ENCODE measurements at places on chromosomes 12 and 14.
A peak's percentile ranks its signal among the peaks of the same experiment; 100 is the strongest.

- no peak for DNase-seq
These were observed 63.6 kb downstream of the TMCC3 start for GRCh38 chr12:94586589-94587259.

GRCh38 chr14:87989956-87990299, 3.1 kb downstream of the GALC start:
- DNase-seq, result no peak

GRCh38 chr12:121872546-121873215, 14.0 kb upstream of the HPD start:
- no peak for DNase-seq

DNA sequence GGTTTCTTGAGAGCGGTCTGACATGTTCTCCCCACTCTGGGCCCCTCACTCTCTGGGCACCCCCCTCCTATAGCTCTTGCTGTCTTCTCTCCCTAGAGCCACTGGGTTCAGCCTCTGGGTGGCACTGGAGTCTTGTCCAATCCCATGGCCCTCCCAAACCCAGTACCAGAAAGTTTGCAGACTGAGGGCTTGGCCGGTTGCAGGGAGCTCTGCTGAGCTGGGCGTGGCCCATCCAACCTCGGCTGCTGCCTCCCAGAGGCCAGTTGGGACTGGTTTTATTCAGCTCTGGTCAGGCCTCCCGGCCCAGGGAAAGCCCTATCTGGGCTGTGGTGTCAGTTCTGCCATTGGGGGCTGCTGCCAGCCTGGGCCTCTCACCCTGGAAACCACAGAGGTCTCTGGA, 37.9 kb downstream of the ISCA2 start:
- no peak for DNase-seq

DNA sequence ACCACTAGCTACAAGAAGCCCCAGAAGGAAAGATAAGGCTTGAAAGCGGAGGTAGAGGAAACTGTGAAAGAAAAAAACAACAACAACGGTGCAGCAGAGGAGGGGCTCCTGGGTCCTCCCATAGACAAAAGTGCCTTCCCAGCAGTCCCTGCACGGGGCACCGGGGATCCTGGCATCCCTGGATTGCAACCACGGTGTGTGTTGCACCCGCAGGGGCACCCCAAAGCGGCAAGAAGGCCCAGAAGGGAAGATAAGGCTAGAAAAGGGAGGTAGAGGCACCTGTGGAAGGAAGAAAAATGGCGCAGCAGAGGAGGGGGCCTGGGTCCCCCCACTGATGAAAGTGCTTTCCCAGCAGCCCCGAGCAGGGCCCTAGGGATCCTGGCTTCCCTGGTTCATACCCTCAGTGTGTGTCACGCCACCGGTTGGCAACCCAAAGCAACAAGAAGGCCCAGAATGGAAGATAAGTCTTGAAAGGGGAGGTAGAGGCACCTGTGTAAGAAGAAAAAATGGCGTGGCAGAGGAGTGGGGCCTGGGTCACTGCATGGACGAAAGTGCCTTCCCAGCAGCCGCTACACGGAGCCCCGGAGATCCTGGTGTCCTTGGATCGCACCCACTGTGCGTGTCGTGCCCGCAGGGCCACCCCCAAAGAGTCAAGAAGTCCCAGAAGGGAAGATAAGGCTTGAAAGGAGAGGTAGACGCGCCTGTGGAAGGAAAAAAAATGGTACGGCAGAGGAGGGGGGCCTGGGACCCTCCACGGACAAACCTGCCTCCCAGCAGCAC, 281.0 kb downstream of the ALG10 start:
- no peak for DNase-seq

DNA sequence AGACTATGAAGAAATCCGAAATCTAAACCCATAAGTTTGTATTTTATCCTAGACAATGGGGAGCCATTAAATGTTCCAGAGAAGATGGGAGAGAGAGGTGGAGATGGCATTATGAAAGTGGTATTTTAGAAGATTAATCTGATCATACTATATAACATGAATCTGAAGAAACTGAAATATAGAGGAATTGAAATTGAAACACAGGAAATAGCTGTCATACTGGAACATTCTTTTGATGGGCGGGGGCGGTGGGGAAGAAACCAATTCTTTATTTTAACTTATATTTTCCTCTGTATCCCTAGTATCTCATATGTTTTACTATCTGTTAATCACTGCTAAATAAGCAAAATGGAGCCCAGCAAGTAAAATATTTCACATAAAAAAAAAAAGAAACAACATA, 27.0 kb upstream of the FOXN3 start:
- DNase-seq, result no peak

DNA sequence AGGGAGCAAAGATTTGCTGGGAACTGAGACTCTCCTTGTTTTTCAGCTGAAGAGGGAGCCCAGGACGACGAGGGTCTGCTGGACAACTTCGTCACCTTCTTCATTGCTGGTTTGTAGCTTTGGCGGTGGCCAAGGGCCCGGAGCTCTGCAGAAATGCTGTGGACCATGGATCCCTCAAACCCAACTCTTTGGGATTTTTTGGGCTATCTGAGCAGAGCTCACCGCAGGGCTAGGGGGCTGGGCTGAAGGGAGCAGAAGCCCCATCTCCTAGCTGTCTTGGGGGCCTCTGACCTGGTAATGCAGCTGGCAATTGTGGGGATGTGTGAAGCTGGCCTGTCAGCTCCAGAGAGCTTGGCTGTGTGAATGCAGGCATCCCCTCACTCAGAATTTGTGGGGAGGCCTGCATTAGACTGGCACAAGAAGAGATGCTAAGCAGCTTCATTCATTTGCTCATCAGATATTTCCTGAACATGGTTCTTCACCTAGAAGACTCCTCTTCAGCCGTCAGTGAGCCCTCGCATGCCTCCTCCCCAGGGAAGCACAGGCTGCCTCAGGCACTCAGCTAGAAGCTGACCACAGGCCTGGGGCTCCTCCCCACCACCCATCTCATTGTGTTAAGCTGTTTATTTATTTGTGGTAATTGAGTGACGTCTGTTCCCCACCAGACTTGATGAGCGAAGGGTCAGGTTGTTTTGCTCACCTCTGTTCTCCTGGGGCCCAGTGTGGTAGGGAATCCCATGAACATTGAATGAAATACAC, 32.2 kb downstream of the CYP46A1 start:
- DNase-seq, result no peak

GRCh38 chr12:94272280-94272679, 123.9 kb downstream of the PLXNC1 start:
- no peak for DNase-seq

DNA sequence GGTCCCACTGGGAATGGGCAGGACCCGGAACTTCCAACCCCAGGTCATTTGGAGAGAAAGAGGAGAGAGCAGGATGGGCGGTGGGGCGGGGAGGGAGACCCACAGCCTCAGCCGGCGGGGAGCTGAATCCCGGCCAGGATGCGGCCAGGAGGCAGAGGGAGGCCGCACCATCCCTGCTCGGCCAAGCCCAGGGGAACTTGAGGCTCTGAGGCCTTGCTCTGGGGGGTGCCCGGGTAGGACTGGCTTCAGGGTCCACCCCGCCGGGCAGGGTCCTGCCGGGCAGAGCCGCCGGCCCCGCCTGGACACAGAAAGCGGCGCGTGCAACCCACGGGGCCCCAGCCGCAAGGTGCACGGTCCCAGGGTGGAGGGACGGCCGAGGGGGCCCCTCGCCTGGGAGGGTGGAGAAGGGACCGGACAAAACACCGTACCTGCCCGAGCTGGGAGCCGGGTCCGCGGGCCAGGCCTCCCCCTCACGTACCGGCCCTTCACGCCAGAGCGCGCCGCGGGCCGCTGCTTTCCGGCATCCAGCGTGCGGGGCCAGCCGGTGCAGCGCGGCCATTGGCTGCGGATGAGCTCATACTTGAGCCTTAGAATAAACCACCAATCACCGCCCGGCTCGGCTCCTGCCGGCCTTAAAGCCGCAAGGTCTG, at the start of gene RPS6KL1:
TSS of gene RPS6KL1 (minus strand) at position 509 of the 650 bp plus-strand sequence. CDS start 1,719 bp downstream, outside the sequence.
- DNase-seq, result peak; percentile 65

- DNase-seq, result no peak
These were observed 116.3 kb downstream of the ZFP36L1 start for GRCh38 chr14:68676511-68676943.

DNA sequence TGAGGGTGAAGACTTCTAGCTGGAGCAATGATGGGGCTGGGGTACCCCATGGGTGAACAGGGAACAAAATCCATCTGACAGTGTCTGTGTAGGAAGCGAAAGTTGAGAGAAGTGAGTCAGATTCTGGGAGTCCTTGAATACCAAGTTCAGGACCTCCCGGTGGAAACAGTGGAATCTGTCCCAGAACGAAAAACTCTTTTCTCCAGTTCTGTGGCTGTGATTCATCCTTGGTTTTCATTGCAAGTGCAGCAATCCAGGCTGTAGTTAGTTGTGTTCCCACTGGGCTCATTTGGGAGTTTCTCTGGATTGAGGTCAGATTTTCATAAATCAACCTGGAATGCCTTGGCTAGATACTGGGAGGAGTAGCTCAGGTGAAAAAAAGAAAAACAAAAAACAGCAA, 120.7 kb downstream of the C12orf75 start:
- no peak for DNase-seq

GRCh38 chr14:23530375-23531055, 21.1 kb downstream of the ZFHX2 start:
- no peak for DNase-seq

- DNase-seq, result no peak
These were observed 703 bp downstream of the NOVA1 start for GRCh38 chr14:26597071-26597588.

- DNase-seq, result no peak
These were observed 1349.4 kb downstream of the FSCB start for GRCh38 chr14:43157661-43158060.

DNA sequence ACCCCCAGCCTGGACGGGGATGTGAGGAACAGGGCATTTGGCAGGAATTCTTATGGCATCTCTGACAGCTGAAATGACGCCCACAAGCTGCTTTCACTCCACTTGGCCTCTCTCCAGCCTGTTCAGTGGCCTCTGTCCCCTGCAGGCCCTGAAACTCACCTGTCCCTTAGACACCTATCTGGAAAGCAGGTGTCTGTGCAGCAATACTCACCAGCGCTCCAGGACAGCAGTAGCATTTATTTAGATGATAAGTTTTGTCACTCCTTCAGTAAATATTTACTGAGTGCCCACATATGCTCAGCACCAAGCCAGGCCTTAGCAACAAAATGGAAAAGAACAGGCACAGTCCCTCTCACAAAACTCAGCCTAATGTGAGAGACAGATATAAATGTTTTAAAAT, 311.1 kb upstream of the FKBP4 start:
- no peak for DNase-seq

- no peak for DNase-seq
These were observed 3.2 kb upstream of the VSIG10 start for GRCh38 chr12:118107011-118107410.

DNA sequence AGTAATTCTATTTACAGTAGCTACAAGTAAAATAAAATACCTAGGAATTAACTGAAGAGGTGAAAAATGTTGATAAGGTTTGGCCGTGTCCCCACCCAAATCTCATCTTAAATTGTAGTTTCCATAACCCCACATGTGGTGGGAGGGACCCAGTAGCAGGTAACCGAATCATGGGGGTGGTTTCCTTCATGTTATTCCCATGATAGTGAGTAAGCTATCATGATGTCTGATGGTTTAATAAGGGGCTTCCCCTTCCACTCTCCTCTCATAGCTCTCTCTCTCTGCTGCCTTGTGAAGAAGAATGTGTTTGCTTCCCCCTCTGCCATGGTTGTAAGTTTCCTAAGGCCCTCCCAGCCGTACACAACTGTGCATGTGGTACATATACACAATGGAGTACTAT, 1170.7 kb downstream of the BCL11B start:
- no peak for DNase-seq

GRCh38 chr14:76575108-76575507, 186.2 kb upstream of the VASH1 start:
- DNase-seq, result no peak

GRCh38 chr12:128168273-128168672, 98.7 kb upstream of the TMEM132C start:
- no peak for DNase-seq

GRCh38 chr14:105351920-105352851, 37.6 kb downstream of the PACS2 start:
- peak; percentile 82 for DNase-seq

DNA sequence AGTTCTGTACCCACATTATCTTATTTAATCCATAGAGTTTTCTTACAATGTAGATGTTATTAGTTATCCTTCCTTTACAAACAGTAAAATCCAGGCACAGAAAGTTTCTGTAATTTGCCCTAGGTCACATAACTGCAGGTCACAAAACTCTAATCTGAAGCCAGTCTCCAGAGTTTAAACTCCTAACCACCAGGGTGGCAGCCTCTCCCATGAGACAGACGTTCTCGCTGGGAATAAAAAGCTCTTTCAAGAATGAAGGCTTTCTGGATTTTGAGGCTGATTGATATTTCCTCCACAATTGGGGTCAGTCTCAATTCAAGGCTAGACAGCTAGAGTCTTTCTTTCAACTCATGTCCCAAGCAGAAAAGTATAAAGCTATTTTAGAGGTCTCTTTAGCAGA, 95.8 kb upstream of the PLEKHG7 start:
- no peak for DNase-seq

GRCh38 chr14:99199846-99200653, 71.9 kb downstream of the BCL11B start:
- DNase-seq, result no peak

GRCh38 chr12:32489070-32489469, 89.7 kb downstream of the FGD4 start:
- no peak for DNase-seq

- no peak for DNase-seq
These were observed 812 bp downstream of the NABP2 start for GRCh38 chr12:56224954-56225353.

DNA sequence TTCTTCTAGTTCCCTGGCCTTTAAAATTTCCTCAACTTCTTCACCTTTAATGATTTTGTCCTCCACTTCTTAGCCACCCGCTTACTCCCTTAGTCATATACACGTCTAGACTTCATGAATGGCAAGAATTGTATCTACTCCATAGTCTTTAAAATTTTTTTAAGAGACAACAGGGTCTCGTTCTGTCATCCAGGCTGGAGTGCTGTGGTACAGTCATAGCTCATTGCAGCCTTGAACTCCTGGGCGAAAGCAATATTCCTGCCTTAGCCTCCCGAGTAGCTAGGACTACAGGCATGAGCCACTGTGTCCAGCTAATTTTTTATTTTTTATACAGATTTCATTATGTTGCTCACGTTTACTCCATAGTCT, 47.9 kb downstream of the BBS10 start:
- DNase-seq, result no peak

GRCh38 chr12:48351022-48351708, 446 bp upstream of the ZNF641 start:
- no peak for DNase-seq

- no peak for DNase-seq
These were observed 112.5 kb downstream of the ETV6 start for GRCh38 chr12:11761869-11762567.

GRCh38 chr14:40955131-40955505, 651.6 kb upstream of the LRFN5 start:
- DNase-seq, result no peak

- no peak for DNase-seq
These were observed 499 bp downstream of the RNASE4 start for GRCh38 chr14:20684662-20685456.

- no peak for DNase-seq
These were observed 862 bp downstream of the CRIP2 start for GRCh38 chr14:105475269-105476096.

DNA sequence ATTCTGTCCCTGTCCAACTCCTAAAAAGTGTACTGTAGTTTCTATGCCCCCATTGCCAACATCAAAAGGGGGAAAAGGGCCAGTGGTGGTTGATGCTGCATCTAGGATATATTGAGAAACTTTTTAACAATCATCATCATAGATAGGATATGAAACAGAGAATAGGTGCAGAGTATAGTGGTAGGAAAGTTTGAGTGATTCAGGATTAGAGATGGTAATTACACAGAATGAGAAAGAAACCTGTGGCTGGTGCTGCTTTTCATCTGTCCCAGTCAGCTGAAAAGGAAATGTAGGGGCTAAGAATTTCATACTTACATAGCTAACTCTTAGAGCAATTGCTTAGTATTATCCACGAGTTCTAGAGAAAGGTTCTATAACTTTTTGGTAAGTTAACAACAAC, 67.6 kb downstream of the GTF2A1 start:
- no peak for DNase-seq
